Stimulated activated CD4-positive, alpha-beta T cell treated with anti-CD3 and anti-CD28 coated beads, TNF-alpha, amount 100 ng/mL, for 1 hour (primary cell): ENCODE measurements at places on chromosomes 11 and 22.

GRCh38 chr11:33772300-33772699, 2.0 kb downstream of the FBXO3 start:
- DNase-seq = no peak

DNA sequence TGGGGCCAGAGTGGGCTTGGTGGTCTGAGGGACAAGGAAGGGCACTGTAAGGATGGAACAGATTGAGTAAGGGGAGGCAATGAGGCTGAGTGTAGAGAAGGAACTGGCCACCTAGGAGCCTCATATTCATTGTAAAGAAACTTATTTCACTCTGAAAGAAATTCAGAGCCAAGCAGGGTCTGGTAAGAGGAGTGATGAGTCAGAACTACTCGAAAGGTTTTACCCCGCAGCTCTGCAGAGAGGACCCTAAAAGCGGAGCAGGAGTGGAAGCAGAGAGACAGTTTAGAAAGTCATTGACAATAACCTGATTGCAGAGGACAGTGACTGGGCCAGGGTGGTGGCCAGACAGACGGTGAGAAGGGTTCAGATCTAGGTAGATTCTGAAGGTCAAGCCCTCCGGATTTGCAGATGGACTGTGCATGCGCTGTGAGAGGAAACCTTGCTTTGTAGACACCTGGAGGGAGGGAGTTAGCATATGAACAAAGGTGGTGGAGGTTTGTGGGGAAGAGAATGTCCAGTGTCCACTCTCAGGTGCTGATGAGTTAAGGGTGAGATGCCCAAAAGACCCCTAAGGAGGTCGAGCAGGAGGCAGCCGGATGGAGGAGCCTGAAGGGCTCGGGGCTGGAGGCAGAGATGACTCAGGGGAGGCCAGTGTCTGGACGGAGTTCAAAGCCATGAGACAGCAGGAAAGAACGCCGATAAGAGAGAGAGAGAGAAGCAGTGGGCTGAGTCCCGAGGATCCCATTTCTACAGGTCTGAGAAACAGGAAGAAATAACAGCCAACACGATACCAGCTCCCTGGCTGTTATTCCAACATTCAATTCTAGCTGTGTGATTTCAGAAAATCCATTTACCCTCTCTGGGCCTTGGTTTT, 546.0 kb downstream of the BRD1 start:
- DNase-seq = no peak

DNA sequence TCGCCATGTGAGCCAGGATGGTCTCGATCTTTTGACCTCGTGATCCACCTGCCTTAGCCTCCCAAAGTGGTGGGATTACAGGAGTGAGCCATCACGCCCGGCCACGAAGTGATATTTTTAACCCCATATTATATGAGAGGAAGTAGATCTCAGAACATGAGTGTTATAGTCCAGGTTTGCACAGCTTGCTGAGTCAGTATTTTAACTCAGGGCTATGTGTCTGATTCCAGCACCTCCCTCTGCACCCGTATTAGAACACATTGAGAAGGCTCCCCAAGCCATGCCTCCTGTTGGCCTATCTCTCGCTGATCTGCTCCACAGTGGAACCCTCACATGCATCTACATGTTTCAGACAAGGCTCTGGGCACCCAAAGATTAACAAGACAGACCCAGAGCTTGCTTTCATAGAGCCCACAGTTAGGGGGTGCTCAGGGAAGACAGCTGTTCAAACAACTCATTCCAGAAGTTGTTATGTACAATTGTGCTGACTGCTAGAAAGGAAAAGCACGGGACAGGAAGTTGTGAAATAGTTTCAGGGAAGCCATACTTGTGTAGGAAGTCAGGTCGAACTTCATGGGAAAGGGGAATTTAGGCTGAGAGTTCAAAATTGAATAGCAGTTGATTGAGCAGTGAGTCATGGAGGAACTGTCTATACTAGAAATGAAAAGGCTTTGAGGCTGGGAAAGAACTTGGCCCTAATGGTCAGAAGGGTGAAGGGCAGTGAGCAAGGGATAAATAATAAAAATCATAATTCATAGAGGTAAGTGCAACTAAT, 49.3 kb upstream of the CLPB start:
- DNase-seq = no peak

DNA sequence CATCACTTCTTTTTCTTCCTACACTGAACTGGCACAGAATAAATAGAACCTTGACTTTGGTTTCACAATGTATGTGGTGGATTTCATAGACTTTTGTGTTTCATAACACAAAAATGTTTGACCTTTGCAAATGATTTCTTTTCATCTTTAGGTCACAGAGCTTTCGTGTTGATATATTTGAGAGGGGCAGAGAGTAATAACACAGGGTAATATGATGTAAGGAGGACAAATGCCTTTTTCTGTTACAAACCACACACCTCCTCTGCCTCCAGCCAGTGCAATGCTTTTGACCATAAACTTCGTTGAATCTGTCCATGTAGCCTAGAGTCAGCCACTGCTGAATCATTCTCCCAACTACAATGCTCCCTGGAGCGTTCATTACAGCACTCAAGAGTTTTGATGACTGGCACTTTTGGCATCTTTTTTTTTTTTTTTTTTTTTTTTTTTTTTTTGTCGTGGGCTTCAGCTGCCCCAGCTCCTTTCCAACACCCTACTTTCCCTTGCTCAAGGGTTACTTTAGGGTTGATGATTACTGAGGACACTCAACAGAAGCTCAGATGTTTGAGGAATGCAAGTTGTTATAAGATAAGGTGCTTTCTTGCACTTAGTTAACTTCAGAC, 11.4 kb upstream of the CAT start:
- DNase-seq = no peak

DNA sequence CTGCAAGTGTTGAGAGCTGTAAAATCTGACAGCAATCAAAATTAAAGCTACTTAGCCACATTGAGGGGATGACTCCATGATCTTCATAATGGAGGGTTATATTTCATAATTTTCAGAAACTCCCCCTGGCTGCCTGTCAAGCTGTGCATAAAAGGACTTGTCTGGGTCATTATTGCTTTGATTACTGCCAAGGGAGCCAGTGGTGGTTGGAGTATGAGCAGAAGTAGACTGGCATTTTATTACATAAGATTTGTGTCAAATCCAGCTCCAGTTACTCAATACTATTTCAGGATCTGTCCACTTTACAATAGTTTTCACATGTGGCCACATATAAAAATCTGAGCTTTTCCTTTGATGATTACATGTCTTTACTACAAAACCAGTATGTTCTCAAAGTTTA, 108.9 kb upstream of the SLC5A12 start:
- DNase-seq = no peak

DNA sequence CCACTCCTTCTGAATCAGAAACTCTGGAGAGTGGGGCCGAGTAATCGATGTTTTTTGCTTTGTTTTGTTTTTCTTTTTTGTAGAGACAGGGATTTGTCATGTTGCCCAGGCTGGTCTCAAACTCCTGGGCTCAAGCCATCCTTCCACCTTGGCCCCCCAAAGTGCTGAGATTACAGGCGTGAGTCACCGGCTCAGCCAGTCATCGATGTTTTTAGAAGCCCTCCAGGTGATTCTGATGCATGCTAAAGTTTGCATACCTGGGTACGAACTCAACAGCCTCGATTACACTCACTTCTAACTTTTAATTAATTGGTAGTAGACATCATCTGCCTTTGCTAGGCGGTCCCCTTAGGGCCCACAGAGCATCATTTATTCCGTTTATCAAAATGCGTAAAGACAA, 50.3 kb downstream of the C11orf71 start:
- no peak for DNase-seq
